Endodermal cell (in vitro differentiated cells): ENCODE measurements at places on chromosomes 5 and 9. TPM values are rescaled to one million over a fixed set of nuclear protein-coding genes. Genes with fewer than 3 reads are reported as not detected.

The AQP7 gene
- total RNA-seq = not detected in 2 replicates

The TTC33 gene
- total RNA-seq = 15.1 to 19.3 TPM (median 18.8 TPM) in 3 replicates

The GHR gene
- 1.2 and 1.4 TPM in 2 replicates for total RNA-seq

The PAPPA gene
- 0.09 and 0.11 TPM in 2 replicates for total RNA-seq

The SLC46A2 gene
- total RNA-seq = not detected in 2 replicates
